NCI-H2029 (cell line): ENCODE measurements at places on chromosomes 11 and 22.

GRCh38 chr11:103744496-103745153 lies 291.8 kb upstream of the DDI1 start:
- DNase-seq: no peak

DNA sequence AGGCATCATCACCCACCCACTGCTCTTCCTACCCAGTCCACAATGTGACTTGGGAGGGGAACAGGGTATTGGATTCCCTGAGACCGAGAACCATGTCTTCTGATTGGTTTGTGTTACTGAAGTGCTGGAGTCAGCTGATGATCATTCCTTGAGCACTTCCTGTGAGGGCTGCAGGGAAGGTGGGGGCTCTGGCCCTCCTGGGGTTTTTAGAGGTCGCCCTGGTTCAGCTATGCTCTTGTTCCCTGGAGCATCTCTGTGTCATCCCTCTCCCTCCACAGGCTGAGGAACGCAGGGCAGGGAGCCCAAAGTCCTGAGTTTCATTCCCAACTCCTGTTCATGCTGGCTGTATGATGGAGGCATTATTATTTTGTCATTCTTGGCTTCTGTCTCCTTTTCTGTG lies 6.7 kb downstream of the ZC3H7B start:
- no peak for DNase-seq

DNA sequence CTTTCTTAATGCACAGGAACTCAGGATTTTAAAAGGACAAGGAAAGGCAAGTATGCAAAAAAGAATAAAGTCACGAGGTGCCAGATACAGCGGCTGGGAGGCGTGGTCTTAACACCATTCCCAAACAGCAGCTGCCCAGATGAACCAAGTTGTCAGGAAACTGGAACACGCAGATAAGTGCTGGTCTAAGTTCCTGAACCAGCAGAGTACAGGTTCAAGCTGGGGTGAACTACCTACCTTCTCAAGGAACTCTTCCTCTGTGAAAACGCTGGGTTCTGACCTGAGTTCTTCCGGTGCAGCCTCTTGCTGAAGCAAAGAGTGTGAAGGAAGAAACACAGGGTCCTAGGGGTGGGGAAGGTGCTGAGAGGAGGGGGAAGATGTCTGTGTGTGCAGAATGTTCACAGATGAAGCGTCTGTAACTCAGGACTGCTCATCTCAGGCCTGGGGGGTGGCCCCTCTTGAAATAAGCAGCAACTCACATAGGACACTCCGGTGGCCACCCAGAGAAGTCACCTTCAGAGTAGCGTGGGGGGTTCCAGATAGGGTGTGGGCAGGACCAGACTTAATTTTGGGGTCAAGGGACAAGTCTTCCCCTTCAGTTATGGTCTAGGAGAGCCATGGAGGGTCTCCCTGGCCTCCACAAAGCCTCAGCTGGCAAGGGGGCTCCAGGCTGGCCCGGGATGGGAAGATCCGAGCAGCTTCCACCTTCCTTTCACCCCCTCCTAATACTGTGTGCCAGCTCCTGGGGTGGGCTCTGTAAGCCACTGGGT lies 3.2 kb downstream of the TPST2 start:
- DNase-seq: no peak

GRCh38 chr22:46721501-46722085 lies 16.5 kb downstream of the CERK start:
- DNase-seq: no peak

DNA sequence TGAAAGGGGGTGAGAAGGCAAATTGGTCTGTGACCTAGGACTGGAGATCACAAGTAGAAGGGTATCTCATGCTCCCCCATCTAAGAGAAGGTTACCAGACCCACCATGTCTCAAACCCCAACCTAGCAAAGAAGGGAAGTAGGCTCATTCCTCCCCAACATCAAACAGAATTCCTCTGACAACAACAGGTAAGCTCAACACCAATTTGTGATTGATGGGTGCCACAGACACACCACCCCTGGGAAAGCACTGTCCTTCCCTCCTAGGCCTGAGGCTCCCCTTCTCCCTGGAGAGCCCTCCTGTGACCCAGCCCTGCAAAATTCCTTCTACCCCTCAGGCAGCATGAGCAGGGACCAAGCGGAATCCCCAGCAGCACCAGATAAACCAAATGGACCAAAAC lies 154.3 kb downstream of the BUD13 start:
- DNase-seq: no peak
